Right renal pelvis (tissue), 4 donors: ENCODE measurements at places on chromosomes 7 and 10. TPM values are rescaled to one million over a fixed set of nuclear protein-coding genes. Genes with fewer than 3 reads are reported as not detected.

Gene PDLIM1
- polyA plus RNA-seq = 78.5 TPM

Gene NHLRC2
- polyA plus RNA-seq = 20.0 TPM

Gene FGFBP3
- polyA plus RNA-seq = 3.0 TPM

Gene CCL24
- polyA plus RNA-seq = not detected

Gene PILRA
- 5.2 TPM for polyA plus RNA-seq

Gene IL6
- polyA plus RNA-seq = not detected

Gene OPALIN
- polyA plus RNA-seq = not detected

Gene ACTL6B
- polyA plus RNA-seq = 0.16 TPM

Gene GPER1
- polyA plus RNA-seq = 6.4 TPM

Gene SNCG
- 11.4 TPM for polyA plus RNA-seq
